ENCODE measurements at places on chromosomes 3 and 15. TPM values are rescaled to one million over a fixed set of nuclear protein-coding genes. Genes with fewer than 3 reads are reported as not detected.

The ECE2 gene
- not detected for total RNA-seq

The SENP8 gene
- 3.3 TPM for total RNA-seq

The LINGO1 gene
- 0.98 TPM for total RNA-seq

The IMPG2 gene
- 0.29 TPM for total RNA-seq

The MUSTN1 gene
- total RNA-seq: 5.4 TPM

The CAPN3 gene
- total RNA-seq: 45.4 TPM

The BUB1B gene
- 1.8 TPM for total RNA-seq

The OIP5 gene
- total RNA-seq: 0.55 TPM

The TMEM207 gene
- total RNA-seq: not detected

The ALDH1L1 gene
- total RNA-seq: 3.3 TPM

The REC114 gene
- total RNA-seq: not detected

The CAMK2N2 gene
- total RNA-seq: not detected

The TFG gene
- total RNA-seq: 59.6 TPM

The SLC22A14 gene
- 0.20 TPM for total RNA-seq

The LTK gene
- total RNA-seq: 15.1 TPM

The TLR9 gene
- 0.87 TPM for total RNA-seq

The CD200R1 gene
- total RNA-seq: 1.9 TPM

The CORO2B gene
- total RNA-seq: 3.6 TPM

The GOLGA8A gene
- total RNA-seq: 80.8 TPM

- no peak for DNase-seq
These were observed 72.0 kb downstream of the DHX30 start for GRCh38 chr3:47874913-47875312.

DNA sequence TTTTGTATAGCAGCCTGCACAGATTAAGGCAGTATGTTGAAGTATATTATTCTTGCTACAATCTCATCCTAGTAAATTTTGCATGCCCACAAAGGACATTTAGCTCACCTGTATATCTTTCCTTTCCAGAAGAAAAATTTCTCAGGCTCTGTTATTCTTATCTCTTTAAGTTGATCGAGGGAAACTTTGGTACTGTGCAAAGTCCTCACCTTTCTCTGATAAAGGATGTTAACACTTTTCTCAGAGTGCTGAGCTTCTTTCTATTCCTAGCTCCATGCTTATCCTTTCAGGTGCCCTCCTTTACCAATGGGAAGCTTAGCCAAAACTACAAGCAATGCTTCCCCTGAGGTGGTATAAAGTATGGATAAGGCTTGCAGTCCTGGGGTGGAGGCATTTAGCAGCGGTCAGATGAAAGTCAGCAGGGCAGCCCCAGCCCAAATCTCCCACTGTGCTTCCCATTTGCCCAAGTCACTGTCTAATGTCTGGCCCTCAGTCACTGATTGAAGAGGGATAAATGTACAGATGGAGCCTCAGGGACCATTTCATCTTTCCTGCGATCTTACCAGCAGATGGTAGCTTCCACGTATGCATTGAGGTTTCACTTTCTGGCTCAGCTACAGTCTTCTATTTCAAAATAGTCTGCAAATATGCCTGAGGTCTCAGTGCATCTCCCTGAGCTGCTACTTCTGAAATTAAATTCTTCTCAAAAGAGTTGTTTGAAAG lies 127.8 kb upstream of the P2RY1 start:
- no peak for DNase-seq

DNA sequence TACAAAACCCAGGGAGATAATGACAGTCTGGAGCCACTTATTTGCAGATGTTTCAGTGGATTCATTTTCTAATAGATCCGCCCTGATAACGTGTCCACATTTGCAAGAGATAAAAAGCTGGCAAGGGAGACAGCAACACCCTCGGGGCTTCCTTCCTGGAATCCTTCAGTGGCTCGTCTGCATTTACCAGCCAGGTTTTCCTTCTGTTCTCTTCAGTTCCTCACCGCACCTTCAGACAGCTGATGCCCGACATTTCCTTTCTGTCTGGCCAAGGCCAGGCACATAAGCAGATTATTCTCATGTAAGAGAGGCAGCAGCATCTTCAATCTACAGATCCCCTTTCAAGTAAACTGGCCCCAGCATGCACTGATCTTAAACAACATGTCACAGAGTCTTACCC lies 56.2 kb upstream of the SPATA12 start:
- DNase-seq: no peak

- no peak for DNase-seq
These were observed 814.5 kb downstream of the VGLL3 start for GRCh38 chr3:86176445-86176784.

GRCh38 chr3:18288243-18288642 lies 136.9 kb downstream of the SATB1 start:
- no peak for DNase-seq

DNA sequence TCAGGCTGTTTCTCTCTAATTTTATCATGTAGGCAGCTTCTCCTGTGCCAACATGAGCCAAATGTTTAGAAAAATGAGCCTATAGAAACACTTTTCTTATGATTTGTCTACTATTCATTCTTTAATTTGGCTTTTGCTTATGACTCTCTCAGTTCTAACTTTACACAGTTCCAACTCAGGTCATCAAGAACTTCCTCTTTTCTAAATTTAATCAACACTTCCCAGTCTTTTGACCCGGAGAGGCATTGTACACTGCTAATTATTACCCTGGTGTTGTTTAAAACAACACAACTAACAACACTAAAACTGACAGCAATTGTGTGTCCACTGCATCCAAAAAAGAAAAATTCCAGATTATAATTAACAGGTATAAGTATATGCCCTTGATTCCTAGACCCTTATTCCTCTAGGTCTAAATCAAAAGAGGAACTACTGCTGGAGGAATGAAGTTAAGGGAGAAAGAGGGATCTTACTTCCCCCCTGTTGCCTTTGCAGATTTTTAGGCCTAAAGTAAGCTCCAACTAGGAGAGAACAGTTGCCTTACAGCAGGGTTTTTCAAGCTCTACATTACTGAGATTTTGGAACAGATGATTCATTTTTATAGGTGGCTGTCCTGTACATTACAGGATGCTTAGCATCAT lies 332.2 kb upstream of the GOLIM4 start:
- DNase-seq: no peak

GRCh38 chr3:38268087-38268486 lies 2.5 kb downstream of the SLC22A13 start:
- no peak for DNase-seq

- DNase-seq: no peak
These were observed 10.1 kb upstream of the CCDC80 start for GRCh38 chr3:112651071-112651470.

DNA sequence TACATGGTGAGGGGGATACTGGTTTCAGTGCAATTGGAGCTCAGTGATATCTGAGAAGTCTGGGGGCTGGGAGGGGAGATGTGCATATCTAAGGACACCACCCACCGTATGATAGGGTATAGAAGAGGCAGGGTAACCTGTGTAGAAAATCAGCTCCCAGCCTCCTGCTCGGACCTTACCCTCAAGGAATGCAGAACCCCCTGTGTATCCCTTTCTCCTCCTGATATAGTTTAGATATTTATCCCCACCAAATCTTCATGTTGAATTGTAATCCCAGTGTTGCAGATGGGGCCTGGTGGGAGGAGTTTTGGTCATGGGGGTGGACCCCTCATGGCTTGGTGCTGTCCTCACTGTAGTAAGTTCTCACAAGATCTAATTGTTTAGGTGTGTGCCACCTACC lies 48.2 kb upstream of the GATA2 start:
- DNase-seq: no peak

- DNase-seq: no peak
These were observed 7.8 kb upstream of the CCR1 start for GRCh38 chr3:46215810-46216414.

DNA sequence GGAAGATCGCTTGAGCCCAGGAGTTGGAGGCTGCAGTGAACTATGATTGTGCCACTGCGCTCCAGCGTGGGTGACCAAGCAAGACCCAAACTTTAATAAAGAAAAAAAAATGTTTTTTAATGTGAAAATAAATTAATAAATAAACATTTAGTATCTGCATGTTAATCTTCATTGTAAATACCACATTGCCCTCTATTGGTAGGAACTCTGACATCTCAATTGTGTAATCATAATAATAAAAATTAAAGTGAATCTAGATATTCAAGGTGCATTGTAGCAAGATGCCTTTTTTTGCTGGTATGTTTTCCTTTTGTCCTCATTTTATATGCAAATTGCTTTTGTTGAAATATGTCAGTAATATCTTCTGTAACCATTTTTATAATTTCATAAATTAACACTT lies 95.0 kb upstream of the LIMD1 start:
- no peak for DNase-seq

DNA sequence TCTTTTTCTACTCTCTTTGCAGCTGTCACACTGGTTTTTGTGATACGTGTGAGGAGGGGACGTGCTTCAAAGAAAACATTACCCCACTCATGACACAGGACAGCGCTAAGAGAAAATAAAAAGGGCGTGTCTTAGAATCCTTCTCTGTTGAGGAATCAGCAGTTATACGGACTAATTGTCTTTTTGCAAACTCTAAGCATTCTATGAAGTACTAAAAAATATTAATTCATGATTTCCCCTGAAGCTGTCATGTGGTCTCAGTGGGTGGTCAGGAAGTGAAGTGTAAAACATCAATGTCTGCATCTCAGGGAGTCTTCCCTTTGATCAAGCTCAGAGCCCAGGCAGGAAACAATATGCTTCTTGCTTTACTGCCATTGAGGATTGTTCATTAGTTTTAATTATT lies 117.5 kb upstream of the CRBN start:
- DNase-seq: no peak

- DNase-seq: peak; percentile 83
These were observed 30.6 kb upstream of the ZSCAN2 start for GRCh38 chr15:84570164-84570735.

DNA sequence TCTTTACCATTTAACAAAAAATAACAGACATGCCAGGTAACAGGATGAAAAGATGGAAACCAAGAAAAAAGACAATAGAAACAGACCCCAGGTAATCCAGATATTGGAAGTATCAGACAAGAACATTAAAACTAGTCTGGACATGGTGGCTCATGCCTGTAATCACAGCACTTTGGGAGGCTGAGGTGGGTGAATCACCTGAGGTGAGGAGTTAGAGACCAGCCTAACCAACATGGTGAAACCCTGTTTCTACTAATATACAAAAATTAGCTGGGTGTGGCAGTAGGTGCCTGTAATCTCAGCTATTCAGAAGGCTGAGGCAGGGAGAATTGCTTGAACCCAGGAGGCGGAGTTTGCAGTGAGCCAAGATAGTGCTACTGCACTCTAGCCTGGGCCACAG lies 40.6 kb downstream of the ACAD9 start:
- no peak for DNase-seq

DNA sequence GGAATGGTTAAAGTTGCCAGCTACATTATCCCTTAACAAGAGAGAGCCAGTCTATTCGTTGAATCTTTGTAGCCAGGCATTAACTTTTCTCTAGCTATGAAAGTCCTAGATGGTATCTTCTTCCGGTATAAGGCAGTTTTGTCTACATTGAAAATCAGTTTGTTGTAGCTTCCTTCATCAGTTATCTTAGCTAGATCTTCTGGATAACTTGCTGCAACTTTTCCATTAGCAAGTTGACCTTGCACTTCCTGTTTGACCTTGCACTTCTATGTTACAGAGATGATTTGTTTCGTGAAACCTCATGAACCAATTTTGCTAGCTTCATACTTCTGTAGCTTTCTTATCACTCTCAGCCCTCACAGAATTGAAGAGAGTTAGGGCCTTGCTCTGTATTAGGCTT lies 24.1 kb downstream of the TOPAZ1 start:
- no peak for DNase-seq

DNA sequence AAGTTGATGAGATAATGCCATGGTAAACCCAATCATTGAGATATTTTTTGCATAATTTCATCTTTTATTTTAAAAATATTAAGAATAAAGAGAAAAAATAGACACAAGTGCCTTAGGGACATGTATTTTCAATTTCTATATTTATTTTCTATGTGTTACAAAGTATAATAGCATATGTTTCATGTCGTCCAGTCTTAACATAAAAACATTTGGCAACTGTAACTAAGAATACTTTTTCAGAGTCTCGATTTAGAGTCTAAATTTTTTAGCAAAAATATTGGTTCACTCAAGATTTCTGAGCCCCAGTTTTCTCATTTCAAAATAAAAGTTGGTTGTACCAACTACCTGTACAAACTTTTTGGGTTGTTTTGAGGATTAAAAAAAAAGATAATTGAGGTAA lies 511.4 kb upstream of the ZNF385D start:
- no peak for DNase-seq

- no peak for DNase-seq
These were observed 47.5 kb downstream of the SRGAP3 start for GRCh38 chr3:9201955-9202354.

DNA sequence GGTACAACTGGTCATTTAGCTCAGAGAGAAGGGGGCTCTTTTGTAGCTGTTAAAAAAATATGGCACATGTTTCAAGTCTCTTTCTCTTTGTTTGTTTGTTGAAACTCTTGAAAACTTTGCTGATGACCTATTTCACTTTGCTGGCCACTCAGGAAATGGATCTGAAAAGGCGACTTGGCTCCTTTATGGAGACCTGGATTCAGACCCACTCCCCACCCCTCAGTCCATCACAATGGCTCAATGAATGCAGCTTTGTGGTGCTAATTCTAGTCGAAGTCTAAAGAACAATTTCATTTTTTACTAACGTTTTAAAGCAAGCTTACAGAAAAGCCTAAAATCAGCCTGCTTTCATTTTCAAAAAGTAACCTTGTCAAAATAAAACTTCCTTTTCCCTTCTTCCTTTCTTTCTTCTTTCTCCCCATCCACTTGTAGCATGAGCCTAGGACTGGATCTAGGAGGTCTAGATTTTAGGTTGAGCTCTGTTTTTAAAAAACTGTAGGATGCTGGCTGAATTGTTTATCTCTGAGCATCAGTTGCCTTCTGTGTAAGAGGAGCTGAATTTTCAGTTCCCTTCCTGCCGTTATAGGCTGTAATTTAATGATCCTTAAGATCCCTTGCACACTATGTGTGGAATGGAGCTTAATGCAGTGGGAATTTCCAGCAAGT lies 165.5 kb upstream of the FEZF2 start:
- DNase-seq: no peak

GRCh38 chr15:78051596-78051995 lies 25.9 kb downstream of the TBC1D2B start:
- no peak for DNase-seq

- no peak for DNase-seq
These were observed 29.3 kb upstream of the TPM1 start for GRCh38 chr15:63013052-63013808.

DNA sequence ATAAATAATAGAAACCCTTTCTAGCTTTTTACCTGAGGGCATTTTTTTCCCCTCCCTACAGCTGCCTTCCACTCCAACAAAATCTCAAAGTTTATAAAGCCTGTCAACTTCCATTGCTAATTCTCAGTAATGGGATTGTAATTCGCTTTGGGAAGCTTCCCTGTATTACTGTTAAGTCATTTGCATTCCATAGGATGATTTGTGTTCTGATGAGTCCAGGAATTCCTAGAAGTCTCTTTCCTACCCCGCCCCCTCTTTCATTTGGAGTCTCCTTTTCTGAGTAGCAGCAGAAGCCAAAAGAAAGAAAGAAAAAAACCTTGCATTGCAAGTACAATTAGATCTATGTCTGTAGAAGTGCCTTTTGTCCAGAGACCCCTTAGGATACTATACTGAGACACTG lies 1033.3 kb downstream of the IGSF11 start:
- DNase-seq: no peak

- no peak for DNase-seq
These were observed 446.8 kb downstream of the IGSF11 start for GRCh38 chr3:118587847-118588246.

GRCh38 chr3:143831208-143831607 lies 17.1 kb downstream of the SLC9A9 start:
- no peak for DNase-seq

GRCh38 chr15:73941044-73941443 lies 14.8 kb downstream of the LOXL1 start:
- no peak for DNase-seq

GRCh38 chr3:106327696-106328025 lies 458.8 kb upstream of the CBLB start:
- no peak for DNase-seq

All from upper lobe of right lung (tissue), 1 donor.